ENCODE measurements at places on chromosomes 7 and 10.
A peak's percentile ranks its signal among the peaks of the same experiment; 100 is the strongest.

- DNase-seq, result no peak
Measured at GRCh38 chr7:43572516-43573049, 10.3 kb upstream of the STK17A start.

GRCh38 chr10:48197236-48197899, 77.1 kb downstream of the FRMPD2 start:
- DNase-seq, result no peak

DNA sequence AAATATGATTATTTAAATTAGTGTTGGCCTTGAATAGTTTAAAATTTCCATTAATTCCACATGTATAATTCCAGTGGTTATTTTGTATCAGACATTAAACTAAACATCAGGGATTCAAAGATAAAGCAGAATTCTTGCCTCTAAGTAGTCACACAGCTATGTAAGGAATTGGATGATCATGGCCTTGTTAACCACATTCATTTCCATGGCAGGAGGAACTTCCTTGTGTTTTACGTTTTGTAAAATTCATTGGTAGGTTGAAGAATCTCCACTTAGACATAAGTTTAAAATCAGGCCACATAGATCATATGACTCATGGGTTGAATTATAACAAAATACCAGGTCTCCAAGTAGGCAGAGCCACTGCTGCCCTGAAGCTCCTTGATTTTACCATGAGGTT, 289.7 kb downstream of the PLXDC2 start:
- DNase-seq, result no peak

DNA sequence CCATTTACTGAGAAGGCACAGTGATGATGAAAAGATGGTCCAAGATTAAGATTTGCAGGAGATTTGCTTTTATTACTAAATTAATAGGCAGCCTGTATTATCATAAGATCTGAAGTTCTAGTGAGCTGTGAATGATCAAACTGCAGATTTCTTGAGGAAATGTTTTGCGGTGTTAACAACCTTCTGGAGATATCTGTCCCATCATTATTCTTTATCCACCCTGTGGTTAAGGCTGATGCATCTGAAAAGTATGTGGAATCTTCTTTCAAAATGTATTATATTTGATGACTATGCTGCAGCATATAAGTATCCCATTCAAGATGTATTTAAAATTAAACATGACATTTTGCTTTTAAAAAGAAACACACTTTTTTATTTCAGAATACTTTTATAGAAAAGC, 150.3 kb downstream of the POLR1F start:
- no peak for DNase-seq

GRCh38 chr10:16750461-16750860, 66.8 kb downstream of the RSU1 start:
- DNase-seq, result no peak

GRCh38 chr7:156307193-156307592, 333.4 kb upstream of the RNF32 start:
- DNase-seq, result no peak

GRCh38 chr10:21953585-21954057, 49.9 kb downstream of the DNAJC1 start:
- no peak for DNase-seq

- no peak for DNase-seq
Measured at GRCh38 chr10:96097865-96098264, 32.2 kb upstream of the ZNF518A start.

- DNase-seq, result no peak
Measured at GRCh38 chr10:23530079-23530478, 91.2 kb downstream of the OTUD1 start.

- no peak for DNase-seq
Measured at GRCh38 chr7:158649279-158649678, 55.3 kb downstream of the NCAPG2 start.

DNA sequence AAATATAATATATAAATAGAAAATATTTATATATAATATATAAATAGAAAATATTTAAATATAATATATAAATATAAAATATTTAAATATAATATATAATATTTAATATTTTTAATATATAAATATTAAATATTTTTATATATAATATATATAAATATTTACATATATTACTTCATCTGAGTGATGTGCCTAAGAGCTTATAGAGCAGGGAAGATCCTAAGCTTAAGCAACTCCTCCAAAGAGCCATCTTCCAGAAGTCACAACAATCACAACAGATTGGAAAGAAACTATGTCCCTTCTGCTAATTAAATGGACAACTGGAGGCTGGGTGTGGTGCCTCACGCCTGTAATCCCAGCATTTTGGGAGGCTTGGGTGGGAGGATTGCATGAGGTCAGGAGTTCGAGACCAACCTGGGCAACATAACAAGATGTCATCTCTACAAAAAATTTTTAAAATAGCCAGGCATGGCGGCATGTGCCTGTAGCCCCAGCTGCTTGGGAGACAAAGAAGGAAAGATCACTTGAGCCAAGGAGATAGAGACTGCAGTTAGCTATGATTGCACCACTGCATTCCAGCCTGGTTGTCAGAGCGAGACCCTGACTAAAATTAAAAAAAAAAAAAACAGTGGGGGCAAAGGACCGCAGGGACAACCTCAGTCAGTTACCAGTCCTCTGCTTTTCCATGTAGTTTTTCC, 198.7 kb downstream of the SKIDA1 start:
- DNase-seq, result no peak

DNA sequence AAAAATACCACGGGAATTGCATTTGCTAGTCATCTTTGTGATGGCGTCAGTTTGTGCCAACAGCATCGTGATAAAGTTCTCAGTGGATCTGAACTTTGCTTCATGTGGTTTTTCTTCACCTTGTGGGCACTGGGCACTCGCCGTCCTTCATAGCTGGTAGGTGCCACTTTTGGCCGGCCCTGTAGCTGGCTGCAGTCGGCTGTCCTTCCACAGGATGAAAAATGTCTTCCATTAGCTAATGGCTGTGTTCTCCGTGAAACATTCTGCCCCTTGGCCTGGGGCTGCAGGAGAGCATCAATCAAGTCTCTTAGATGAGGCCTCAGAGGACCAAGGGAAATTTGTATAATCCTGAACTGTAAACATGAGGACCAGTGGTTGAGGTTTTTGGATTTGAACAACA, 145.3 kb downstream of the DYNC1I1 start:
- no peak for DNase-seq

- peak; percentile 34 for DNase-seq
Measured at GRCh38 chr10:13340626-13341376, 7.3 kb downstream of the SEPHS1 start.

DNA sequence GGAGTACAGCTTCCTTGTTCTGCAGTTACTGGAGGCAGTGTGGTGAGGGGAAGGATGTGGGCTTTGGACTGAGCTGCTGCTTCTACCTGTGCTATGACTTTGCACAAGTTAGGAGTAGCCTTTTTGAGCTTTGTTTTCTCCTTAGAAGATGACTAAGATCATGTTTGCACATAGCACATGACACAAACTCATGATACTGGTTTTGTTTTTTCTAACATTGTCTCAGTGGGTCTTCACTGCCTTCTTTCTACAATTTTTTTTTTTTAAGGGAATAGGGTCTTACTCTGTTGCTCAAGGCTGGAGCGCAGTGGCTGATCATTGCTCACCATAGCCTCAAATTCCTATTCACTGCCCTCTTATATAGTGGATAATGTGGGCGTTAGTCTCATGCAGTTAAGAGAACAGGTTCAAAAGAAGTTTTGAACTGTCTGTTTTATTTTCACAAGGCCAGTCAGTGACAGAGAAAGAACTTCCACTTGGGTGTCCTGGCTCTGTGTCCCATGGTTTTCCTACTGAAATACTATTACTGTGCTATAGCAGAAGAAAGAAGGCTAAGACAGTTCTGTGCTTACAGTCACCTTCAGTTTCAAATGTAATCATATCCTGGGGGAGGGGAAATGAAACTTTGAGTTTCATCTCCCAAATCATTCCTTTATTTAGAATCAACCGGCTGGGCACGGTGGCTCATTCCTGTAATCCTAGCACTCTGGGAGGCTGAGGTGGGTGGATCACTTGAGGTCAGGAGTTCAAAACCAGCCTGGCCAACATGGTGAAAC, 72.0 kb downstream of the KAT6B start:
- peak; percentile 46 for DNase-seq

DNA sequence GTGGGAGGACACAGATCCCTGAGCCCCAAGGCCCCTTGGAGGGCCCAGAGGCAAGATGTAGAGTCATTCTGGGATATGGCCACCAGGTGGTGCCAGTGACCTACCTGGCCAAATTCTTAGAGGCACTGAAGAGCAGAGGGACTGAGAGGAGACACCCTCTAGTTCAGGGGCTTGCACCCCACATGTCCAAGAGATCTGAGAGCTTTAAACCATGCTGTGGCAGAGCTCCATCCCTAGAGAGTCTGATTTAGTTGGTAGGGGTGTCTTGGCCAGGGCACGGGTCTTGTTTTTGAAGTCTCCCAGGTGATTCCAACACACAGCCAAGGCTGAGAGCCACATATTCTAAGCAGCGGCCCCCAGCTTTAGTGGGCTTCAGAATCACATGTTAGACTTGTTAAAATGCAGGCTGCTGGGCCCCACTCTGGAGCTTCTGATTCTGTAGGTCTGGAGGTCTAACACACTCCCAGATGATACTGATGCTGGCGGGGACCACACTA, 52.5 kb downstream of the PRF1 start:
- peak; percentile 88 for DNase-seq

DNA sequence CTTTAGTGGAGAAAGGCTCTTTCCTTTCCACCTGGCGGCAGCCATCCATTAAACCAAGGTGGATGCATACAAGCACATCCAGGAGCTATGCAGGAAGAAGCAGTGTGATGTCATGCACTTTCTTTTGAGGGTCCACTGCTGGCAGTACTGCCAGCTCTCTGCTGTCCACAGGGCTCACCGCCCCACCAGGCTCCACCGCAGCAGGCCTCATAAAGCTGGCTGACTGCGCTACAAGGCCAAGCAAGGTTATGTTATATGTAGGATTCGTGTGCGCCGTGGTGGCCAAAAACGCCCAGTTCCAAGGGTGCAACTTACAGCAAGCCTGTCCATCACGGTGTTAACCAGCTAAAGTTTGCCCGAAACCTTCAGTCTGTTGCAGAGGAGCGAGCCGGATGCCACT, 37.3 kb upstream of the TRUB1 start:
- DNase-seq, result no peak

GRCh38 chr7:24733414-24734060, 23.7 kb downstream of the GSDME start:
- DNase-seq, result no peak

DNA sequence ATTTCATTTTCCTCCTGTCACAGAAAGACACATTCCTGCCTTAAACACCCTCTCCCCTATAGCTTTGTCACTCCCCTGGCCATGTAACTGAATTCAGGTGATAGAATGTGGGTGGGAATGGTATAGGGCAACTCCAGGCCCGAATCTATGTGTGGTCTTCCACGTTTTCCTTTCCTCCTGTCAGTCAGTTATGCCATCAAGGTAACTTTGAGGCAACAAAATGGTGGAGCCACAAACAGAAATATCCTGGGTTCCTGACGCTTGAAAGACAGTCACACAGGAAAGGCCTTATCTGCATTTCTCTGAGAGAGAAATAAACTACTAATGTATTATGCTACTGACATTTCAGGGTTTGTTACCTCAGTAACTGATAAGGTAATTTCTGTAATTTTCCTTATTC, 326.8 kb downstream of the HPSE2 start:
- no peak for DNase-seq

All from activated T-cell treated with anti-CD3 and anti-CD28 coated beads, Interleukin-2, amount 50 U/mL, for 48 hours (primary cell).